Stimulated activated CD4-positive, alpha-beta T cell treated with anti-CD3 and anti-CD28 coated beads, Interleukin-4, amount 100 ng/mL, for 4 hours (primary cell): ENCODE measurements at places on chromosomes 16 and 17.

DNA sequence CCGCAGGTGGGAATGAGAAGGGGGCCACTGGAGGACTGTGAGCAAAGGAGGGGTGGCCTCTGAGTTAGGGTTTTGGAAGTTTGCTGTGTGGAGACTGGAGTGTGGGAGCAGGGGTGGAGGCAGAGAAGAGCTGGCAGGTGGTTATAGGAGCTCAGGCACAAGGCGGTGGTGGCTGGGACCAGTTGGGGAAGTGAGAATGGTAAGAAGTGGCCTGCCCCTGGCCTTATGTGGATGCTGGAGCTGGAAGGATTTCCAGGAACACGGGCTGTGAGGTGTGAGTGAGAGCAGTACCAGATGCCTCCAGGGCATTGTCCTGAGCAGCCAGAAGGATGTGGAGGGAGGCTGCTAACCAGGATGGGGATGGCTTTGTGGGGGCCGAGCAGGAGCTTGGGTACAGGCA, 277.2 kb downstream of the SNX29 start:
- no peak for DNase-seq

DNA sequence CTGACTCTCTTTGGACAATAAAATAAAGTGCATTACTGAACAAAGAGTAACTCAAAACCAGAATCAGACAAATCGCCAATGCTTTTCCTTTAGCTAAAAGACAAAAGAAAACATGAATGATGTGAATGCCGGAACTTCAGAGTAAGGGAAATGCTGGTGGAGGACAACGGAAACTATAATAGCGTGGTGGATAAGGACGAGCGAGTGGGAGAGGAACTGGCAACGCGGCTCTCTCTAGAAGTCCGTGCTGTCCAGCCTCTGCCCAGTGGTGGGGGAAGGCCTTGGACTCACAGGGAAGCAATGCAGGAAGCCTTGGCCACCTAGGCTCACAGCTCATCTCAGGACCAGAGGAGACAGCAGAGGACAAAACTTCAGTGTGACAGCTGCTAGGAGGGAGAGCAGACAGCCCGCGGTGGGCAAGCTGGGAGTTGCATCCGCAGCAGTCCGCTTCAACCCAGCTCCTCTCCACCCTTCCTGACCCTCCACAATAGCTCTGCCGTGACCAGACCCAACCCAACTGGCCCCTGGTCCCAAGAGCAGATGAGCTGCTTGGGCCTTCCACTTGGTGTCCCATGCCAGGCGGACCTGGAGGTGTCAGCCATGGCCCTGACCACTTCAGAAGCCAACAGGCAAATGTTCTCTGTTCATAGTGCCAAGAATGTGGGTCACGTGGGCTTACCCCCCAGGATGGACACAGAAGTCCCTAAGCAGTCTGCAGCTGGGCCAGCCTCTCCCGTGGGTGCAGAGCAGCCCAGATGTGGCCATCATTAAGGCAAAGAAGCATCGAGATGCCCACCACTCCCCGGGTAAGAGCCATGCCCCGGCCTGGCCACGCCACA, 5.3 kb upstream of the FAAP100 start:
- no peak for DNase-seq

GRCh38 chr17:34382621-34383124, 19.6 kb upstream of the CCL1 start:
- peak; percentile 4 for DNase-seq

GRCh38 chr16:84922351-84923120, 88.8 kb downstream of the ZDHHC7 start:
- no peak for DNase-seq

- DNase-seq, result no peak
Measured at GRCh38 chr16:70453892-70454221, 538 bp upstream of the FCSK start.

- no peak for DNase-seq
Measured at GRCh38 chr16:82633964-82634600, 7.3 kb downstream of the CDH13 start.

DNA sequence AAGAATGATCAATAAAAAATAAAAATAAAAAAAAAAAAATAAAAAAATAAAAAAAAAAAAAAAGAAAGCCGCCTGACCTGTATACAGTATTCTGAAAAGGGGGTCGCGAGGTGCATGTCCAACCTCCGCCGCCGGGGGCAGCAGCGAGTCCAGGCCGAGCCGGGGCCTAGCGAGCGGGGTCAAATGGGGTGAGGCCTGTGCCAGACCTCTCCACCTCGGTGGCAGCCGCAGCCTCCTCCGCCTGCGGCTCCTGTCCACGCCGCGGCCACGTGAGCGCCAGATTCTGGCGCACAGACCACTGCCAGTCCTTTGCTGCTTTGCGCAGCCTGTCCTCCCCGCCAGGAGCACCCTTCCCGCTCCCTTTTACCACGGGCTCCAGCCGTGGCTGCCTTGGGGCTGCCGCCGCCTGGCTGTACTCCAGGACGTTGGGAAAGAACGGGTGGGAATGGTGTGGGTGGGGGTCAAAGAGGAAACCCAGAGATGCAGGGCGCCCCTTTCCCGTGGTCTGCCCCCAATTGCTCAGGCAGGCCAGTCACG, 2.4 kb upstream of the BCKDK start:
- DNase-seq, result peak; percentile 66

DNA sequence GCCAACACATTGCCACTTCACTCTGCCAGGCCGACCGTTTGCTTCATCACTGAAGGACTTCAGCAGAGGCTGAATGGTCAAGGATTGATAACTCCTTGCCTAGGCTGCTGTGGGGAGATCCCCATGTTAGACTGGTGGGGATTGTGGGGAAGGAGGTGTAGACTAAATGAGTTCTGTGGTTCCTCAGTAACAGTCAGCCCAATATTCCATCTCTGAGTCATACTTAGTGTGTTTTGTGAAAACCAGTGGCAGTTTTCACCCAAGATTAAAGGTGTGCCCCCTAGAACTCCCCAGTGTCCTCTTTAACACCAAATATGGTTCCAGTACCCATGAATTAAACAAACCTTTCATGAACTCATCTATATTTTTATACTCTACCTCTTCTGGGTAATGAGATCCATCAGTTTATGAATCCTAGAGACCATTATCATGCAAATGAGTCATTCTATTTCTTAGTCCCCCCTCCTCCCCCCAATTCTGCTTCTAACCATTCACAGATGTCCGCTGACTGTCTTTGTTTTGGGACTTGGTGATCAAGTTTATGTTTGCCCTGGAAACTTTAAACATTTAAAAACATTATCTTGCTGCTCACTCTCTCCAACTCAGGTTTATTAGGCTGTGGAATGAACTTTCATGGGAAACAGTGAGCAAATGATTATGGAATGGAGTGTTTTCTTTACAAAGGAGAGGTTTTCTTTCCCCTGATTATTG, 66.8 kb upstream of the GAS7 start:
- DNase-seq, result no peak

DNA sequence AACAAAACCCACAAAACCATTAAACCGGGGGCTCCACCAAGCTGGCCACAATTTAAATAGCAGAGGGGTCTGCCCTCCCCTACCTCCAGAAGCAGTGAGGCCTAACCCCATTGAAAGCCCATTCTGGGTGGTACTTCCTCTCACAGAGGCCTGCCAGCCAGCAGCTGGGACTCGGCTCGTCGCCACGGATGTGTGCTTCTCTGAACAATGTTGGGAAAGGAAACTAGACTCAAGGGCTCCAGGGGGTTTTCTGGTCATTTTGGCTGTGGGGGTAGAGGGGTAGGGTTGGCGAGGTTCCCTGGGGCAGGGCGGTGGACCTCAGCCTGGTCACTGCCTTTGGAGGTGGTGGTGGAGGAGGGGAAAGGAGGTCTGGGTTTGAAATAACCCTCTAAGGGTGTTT, 4.7 kb upstream of the PLCG2 start:
- DNase-seq, result no peak

GRCh38 chr16:26447570-26447969, 619.2 kb upstream of the C16orf82 start:
- DNase-seq, result no peak

GRCh38 chr16:1918351-1919326, at the start of gene HS3ST6:
TSS of gene HS3ST6 (minus strand) at chr16:1918415. CDS start at chr16:1918323, 92 bp downstream.
- DNase-seq, result no peak

DNA sequence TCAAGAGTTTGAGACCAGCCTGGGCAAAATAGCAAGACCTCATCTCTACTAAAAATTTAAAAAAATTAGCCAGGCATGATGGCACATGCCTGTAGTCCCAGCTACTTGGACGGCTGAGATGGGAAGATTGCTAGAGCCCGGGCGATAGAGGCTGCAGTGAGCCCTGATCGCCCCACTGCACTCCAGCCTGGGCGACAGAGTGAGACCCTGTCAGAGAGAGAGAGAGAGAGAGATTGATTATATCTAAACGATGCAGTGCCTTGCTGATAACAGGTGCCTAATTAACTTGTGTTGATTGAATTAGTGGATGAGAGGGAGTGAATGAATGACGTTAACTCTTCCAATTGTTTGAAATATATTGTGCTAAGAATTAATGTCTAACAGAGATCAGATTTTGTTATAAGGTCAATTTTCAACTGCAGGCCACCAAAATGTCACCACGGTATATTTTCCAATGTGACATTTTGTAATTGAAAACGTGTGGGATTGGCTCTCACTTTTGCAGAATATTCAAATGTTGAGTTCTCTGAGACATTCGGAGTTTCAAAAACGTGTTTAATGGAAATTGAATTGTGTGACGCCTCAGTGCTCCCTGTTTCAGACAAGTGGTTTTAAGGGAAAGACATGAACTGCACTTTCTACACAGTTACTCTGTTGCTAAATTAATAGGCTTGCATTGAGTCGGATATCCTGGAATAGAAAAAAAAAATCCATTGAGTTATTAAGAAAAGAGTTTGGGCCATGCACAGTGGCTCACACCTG, 53.6 kb downstream of the ABAT start:
- DNase-seq, result no peak

- no peak for DNase-seq
Measured at GRCh38 chr16:9757687-9758086, 424.5 kb downstream of the GRIN2A start.

- DNase-seq, result no peak
Measured at GRCh38 chr17:72101526-72101925, 19.3 kb upstream of the SOX9 start.

- no peak for DNase-seq
Measured at GRCh38 chr17:80921741-80922579, 69.7 kb upstream of the CHMP6 start.

DNA sequence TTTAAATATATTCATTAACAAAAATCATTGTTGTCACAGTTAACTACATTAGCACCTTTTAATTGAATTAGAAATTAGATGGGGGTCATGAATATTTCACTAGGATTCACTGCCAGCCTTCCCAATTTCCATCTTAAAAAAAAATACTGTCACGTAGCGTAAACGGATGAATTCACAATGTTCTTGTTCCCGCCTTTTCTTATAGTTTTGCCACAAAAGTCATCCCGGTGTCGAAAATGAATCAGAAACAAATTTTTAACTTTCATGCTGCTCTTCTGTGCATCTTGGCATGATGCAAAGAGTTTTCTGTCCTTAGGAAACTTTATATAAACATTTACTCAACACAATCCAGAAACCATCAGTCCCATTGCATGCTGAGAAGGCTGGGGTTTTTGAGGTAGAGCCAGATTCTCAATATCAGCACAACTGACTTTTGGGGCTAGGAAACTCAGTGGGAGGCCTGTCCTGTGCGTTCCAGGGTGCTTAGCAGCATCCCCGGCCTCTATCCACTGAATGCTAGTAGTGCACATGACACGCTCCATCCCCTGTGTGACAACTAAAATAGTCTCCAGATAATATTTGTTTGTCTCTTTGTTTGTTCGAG, 252.9 kb upstream of the XYLT1 start:
- no peak for DNase-seq
